Hematopoietic multipotent progenitor cell treated with erythropoietin and hydrocortisone succinate and interleukin-3 and kit ligand, for 17 days (in vitro differentiated cells): ENCODE measurements at places on chromosomes 3 and 15.

DNA sequence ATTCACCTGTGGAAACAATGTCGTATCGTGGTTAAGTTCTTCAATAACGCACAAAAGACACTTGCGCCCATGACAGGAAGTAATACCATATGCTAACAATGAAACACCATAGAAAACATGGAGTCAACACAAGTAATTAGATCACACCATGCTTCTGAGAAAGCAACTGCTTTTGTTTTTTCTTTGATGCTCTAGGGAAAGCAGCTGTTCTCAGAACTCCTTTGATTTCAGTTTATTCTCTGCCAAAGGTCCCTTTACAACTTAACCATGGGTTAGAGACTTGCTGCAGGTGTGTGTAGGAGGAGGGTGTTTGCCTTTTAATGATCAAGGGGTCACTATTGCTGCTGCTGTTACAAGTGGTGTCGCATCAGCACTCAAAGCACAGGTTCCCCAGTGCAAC lies 324.0 kb upstream of the SLCO3A1 start:
- DNase-seq, result no peak

DNA sequence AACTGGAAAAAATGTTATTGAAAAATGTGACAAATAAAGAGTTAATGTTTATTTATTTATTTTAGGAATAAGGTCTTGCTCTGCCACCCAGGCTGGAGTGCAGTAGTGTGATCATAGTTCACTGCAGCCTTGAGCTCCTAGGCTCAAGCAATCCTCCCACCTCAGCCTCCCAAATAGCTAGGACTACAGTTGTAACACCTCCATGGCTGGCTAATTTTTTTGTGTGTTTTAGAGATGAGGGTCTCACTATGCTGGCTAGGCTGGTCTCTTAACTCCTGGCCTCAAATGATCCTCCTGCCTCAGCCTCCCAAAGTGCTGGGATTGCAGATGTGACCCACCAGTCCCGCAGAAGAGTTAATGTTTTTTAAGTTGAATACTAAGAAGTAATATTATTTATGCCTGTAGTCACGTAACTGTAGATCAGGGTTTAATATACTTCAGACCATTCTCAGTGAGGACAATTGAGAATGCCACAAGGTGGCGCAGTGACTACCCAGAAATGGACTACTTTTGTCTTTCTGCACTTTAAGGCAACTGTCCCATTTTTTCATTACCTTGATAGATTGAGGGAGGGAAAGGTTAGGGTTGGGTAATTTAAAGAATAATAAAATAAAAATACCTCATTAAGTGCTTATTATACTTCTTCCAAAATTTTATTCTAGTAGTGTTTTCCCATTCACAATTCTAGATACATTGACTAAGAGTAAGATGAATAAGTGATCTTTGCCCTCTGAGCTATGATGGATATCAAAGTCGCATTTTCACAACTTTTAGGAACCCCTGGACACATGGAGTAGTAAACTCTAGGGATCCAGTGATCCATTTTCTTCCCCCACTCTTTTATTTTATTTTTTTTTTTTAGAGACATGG lies 6.0 kb downstream of the MUC13 start:
- DNase-seq, result peak; percentile 59

DNA sequence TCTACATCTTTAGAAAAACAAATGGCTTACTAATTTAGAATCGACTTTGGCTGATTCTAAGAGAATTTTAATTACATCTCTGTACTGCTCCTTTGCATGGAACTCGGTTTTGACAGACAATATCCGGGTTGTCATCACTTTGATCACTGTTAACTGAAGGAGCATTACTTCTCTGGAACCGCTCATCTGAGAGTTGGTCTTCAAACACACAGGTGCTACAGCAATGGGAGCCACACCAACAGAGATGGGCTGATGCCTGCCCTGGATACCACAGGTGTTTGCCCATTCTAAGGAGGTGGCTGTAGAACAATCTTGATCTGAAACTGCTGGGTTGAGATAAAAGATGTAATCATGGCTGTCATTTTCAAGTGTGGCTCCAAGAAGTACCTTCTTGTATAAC lies 21.6 kb downstream of the LINS1 start:
- no peak for DNase-seq

GRCh38 chr3:111901637-111902036 lies 42.6 kb downstream of the PHLDB2 start:
- DNase-seq, result no peak

DNA sequence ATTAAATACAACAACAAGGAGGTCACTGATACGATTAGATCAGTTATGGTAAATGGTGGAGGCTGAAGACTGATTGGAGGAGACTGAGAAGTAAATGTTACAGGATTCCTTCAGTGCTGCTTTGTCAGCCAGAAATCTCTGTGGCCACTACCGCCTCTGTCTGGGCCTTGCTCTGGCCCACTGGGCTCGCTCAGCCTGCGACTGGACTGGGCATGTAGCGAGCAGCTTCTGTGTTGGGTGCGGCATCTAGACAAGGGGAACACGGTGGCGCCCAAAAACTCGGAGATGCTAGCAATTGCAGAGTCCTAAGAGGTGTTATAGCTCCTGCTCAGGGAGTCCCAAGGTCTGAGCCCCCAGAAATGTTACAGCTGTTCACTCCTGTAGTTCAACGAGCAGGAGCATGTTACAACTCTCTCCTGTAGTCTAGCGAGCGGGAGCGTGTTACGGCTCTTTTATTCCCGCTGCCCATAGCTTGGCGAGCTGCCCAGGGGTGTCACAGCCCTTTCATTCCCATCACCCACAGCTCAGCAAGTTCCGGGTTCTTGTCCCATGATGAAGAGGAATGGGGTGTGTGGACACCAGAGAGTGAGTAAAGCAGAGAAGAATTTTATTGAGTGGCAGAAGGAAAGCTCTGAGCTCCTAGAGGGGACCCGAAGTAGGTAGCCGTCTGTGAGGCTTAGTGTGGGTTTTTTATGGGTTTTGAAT lies 24.7 kb downstream of the SLC15A2 start:
- DNase-seq, result no peak

DNA sequence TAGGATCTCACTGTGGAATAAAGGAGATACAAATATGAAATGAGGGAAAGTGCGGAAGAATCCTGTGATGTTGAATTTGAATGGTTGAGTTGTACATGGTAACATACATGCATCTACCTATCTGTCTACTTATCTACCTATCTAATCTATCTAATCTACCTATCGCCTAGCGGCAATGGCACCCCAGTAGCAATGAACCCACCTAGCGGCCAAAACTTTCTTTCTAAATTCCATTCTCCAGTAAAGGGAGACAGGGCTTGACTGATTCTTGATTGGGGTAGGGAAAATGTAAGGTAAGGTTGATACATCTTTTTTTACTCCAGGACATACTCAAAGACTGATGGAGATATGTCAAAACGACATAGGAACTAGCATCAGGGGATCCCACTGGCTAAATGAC lies 345.0 kb downstream of the FHIT start:
- no peak for DNase-seq

- no peak for DNase-seq
These were observed 167.8 kb downstream of the FOXP1 start for GRCh38 chr3:71415681-71416122.

DNA sequence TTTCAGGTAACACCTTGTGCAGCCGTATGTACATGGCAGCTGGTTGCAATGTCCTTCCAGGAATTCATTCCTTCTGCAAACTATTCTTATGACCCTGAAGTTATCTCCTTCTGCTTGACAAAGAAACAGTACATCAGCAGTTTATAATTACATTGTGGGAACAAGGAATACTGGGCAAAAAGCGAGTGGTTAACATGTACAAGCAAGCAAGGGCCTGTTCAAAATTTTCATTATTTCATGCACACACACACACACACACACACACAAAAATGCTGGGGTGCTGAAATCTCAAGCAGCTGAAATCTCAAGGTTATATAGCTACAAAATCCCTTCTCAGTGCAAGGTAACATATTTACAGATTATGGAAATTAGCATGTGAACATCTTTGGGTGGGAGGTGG lies 30.7 kb downstream of the GTPBP8 start:
- DNase-seq, result no peak

GRCh38 chr3:42148982-42149432 lies 57.9 kb downstream of the TRAK1 start:
- no peak for DNase-seq
